ENCODE measurements at places on chromosomes 16 and 17.

GRCh38 chr16:85094176-85094805 is 18.0 kb downstream of the CIBAR2 start:
- no peak for DNase-seq

GRCh38 chr16:82643136-82643535 is 16.4 kb downstream of the CDH13 start:
- peak; percentile 84 for DNase-seq

DNA sequence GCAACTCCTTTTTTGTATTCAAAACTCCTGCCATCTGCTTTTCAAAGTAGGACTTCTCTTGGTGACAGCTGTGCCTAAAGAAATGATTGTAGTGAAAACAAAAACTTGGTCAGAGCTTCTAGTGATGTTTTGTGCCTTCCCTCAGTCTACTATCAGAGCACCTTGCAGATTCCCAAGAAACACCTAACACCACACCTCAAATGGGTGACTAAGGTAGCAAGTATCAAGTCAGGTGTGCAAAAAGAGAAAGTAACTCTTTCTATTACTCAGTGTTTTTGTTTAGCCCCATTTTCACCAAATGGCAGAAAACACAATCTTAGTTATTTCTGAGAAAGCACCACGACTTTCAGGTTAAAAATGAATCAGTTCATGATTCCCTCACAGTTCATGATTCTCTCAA is 2.0 kb upstream of the PMFBP1 start:
- DNase-seq: no peak

- no peak for DNase-seq
These were observed 1.9 kb downstream of the ACSM3 start for GRCh38 chr16:20765732-20766131.

DNA sequence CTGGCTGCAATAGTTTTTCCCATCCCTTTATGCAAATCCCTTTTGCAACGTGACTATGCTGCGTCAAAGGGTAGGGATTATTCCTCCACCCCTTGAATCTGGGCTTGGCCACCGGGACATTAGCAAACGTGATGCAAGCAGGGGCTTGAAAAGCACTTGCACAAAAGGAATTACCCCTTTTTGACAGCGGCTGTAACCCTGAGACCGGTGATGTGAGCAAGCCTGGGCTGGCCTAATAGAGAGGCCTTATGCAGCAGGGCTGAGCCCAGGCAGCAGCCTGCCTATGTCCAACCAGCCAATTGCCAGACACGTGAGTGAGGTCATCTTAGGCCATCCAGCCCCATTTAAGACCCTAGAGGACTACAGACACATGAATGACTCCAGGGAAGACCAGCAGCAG is 30.4 kb upstream of the PAFAH1B1 start:
- no peak for DNase-seq

DNA sequence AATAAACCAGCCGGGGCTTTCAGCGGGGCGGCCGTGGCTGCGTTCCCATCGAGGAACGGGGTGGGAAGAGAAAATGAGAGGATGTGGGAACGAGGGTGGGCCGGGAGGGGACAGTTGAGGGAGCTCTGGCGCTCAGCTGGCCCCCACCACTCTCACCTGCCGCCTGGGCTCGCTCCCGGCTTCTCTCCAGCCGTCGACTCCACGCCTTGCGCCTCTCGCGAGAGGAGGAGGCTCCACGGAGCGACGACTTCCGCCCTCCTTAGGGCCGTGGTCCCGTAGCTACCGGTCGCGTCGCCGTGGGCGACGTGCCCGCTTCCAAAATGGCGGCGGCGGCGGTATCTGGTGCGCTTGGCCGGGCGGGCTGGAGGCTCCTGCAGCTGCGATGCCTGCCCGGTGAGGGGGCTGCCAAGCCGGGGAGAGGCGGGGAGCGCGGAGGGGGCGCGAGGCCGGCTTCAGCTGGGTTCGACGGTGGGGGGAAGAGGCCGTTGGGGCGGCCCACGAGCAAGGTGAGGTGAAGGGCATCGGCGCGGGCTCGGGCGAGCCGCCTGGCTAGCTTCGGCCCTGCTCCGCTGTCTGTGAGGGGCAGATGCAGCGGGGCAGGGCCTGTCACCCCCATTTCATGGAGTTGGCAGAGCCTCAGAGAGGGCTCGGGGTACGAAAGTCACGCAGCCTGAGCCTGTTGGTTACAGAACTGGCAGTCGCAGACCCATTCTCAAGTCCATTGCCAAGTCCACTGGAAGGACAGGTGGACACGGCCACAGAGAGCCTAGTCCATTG is at the start of the genes CIAPIN1 and COQ9:
CIAPIN1 (minus strand) TSS at position 200 of the 777 bp plus-strand sequence. CDS start 6,457 bp downstream, outside the sequence.
COQ9 (plus strand) TSS at position 294 of the 777 bp plus-strand sequence; CDS start at position 321, 27 bp downstream.
- peak; percentile 87 for DNase-seq

- DNase-seq: peak; percentile 51
These were observed 11.5 kb upstream of the ZC3H18 start for GRCh38 chr16:88558457-88559442.

- no peak for DNase-seq
These were observed 2.1 kb downstream of the GSE1 start for GRCh38 chr16:85615014-85615851.

- DNase-seq: peak; percentile 99
These were observed 642.7 kb downstream of the HS3ST4 start for GRCh38 chr16:26334218-26335111.

GRCh38 chr17:74569020-74570003 is 2.0 kb upstream of the CD300H start:
- DNase-seq: peak; percentile 97

DNA sequence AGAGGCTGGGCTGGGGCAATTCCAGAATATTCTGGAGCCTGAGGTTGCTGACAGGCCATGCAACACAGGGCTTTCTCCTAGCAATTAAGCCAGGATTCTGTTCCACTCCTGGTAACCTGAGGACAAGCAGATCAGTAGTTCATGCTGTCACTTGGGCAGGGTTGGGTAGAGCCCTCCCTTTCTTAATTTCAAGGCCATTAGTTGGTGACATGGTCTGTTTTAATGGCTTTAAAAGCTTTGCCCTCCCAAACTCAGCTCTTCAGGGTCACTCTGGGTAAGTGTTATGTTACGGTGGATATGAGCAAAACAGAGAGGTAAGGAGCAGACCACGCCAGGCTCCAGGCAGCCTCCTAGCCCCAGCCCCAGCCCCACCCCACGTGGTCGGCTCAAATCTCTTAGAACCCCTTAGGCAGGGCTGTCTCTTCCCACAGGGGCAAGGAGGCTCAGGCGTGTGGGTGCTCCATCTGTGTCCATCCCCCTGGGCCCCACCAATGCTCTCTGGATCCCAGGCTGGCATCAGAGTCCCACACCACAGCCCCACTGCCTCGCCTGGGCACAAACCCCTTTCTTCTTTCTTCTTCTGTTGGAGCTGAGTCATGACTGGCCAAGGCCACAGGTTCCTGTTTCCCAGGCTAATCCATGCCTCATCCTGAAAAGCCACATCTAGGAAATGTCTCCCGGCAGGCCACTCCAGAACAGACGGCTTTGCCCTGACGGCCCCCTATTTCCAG is 27.5 kb downstream of the CEP295NL start:
- peak; percentile 53 for DNase-seq

DNA sequence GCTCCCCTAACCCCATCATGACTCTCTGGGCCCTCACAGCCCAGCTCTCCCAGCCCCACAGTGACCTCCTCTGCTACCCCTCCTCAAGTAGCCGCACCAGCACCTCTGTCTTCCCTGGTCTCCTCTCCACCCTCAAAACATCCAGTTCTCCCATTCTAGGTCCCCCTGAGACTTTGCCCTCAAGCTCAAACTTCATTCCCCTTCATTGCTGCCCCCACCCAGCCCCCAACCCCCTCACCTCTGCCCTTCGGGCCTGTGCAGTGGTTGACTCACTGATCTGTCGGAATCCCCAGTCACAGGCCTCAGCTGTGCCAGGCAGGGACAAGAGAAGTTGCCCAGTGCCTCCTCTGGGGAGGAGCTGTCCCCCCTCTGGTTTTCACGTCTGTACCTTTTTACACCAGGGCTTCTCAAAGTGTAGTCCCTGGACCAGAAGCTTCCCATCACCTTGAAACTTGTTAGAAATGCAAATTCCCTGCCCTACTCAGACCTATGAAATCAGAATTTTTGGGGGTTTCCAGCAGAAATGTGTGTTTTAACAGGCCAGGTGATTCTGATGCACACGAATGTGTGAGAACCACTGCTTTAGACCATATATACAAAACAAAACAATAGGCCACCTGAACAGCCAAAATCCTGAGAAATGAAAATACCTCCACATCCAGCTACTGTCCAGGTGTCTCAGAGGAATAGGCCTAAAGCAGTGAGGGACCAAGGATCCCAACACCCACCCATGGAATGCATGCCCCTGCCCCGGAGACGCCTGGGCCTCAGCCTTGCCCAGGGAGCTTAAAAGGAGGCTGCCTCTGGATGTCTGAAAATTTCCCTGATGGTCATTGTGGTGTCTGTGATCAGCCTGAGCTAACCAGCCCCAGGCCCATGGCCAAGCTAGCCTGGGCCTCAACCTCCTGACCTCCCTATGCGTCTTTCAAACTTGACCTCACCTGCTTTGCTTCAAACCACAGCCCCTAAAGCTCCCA is 853 bp upstream of the DOK4 start:
- no peak for DNase-seq

GRCh38 chr17:20852990-20853370 is 189.8 kb downstream of the USP22 start:
- DNase-seq: no peak

DNA sequence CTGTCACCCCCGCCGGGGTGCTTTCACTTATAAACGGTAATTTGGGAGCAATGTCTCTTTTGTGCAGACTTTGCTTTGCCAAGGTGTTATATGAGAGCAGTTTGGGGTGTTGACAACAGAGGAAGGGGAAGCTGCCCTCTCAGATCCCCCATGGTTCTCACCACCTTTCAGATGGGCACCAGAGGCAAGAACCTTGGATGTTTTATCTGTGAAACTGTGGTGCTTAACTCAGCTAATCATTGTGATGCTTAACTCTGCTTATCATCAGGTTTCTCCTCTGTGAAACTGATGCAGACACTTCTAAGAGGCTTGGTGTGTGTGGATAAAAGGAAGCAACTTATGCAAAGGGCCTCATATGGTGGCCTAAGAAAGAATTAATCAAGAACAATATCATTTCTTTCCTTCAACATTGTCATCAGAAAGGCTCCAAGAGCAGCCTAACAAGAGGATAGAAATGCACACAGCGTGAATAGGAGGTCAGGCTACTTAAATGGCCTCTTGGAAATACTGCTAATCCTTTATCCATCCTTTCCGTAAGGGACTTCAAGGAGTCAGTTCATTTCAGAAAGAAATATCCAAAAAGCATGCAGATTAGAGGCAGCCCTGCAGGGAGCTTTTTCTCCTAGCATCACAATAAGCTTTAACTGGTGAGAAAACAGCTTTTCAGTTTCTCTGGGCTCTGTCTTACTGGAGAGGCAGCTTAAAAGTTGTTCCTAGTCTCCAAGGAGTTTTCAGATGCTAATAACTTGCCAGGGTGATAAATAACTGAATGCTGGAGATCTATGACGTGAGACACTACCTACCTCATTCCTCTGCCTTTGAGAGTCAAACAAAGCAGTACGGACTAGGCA is 55.1 kb upstream of the CLEC3A start:
- no peak for DNase-seq

DNA sequence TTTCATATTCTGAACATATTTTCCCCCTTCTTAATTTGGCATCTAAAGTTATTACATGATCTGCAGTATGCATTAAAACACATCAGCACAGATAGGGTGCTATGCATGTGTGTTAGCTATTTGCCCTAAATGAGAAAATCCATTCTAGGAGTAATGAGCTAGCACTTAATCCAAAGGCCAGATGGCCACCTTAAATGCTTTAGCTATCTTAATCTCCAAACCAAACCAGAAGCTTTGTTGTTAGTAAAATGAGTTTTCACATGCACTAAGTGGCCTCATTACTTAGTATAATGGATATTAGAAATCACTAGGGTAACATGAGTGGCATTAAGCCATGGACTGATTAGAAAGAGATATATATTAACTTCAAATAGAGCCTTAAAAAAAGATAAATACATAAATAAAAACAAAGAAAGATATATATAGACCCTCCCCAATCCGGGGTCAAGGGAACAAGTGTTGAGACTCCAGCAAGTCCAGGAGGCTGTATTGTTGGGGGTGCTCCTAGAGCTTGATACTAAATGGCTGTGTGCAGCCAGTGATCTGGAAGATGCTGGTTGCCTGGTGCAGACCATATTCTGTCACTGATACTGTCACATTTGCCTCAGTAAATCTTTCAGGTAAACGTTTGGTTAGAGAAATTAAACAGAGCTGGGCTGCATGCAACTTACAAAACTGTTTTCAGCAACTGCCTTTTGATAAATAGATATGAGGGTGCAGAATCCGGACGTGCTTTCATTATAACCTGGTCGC is 67.3 kb downstream of the MYH10 start:
- DNase-seq: no peak

DNA sequence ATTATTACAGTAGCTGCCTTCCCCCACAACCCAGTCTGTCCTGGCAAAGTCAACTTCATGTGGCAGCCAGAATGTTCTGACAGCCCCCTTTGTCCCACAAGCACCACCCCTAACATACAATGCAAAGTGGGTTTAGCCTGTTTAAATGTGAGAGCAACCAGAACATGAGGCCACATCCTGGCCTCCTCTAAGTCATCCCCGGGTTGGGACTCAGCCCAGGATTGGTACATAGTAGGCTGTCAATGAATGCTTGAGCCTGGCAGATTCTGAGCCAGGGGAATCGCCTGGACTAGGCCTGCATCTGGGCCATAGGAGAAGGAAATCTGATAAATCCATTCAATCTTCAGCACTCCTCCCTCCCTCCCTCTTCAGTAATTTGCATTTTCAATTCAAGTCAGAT is 4.3 kb upstream of the ITGA3 start:
- DNase-seq: no peak

DNA sequence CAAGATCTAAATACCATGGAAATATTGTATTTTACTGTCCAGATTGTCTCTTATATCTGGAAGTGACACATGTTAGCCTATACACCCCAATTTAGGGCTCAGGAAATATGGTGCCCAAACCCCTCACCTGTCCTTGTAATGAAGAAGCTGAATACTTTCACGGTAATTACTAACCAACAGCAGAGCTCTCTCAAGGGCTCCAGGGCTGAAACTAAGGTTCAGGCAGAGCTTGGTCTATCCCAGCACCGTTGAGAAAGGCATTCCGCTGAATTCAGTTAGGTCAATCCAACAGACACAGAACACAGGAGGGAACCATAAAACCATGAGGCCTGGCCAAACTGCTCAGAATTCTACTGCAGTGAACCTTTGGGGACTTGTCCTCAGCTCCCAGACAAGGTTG is 14.9 kb downstream of the MYO18A start:
- DNase-seq: no peak

DNA sequence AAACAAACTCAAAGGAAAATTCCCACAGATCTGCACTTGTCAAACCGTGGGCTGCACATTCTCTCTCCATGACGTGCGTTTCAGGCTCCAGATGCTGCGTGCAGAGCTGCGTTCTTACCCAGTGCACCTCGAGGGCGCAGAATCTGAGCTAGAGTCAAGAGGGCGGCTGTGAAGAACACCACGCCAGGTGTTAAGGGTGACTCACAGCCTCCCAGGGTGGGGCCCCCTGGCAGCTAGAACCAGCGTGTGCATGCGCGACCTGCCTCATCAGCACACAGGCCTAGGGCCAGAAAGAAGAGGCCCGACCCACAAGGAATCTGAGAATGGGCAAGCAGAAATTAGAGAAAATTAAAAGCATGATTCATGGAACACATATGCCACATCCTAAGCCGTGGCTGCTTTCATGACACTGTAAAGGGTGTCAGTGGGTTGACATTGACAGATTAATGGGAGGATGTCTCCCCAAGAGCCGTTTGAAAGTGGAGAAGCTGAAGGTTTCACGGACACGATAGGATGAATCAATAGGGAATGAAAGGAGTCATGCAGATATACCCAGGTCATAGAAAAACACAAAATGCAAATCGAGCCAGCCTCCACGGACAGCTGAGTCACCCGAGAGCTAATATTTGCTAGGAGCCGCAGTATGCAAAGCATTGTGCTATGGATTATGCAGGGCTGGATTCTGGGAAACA is 29.0 kb downstream of the MARCHF10 start:
- DNase-seq: no peak

Measured in MV-4-11 (cell line).